Hippocampal formation (tissue), 2 donors: ENCODE measurements at places on chromosomes 5 and 9.

DNA sequence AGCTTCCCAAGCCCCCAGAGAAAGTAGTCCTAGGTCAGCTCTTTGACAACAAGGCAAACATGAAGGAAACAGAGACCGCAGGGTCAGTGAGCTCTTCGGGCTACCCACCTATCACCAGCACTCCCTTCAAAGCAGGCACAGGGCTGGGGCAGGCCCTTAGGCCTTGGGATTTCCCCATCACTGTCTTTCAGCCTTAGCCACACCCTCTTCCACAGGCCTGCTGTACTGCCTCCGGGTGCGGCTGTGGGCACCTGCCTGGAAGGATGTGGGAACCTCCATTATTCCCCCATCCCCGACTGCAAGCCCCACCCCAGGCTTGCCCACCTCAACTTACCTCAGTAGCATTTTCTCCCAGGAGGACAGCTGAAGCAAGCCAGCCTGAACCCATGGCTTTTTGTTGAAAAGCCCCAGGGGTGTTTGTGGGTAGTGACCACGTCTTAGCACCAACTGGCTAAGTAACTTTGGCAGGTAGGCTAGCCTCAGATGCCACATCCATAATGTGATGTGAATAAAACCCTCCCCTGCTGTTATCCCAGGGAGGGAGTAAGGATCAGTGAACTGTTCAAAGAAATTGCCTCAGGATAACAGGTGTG is 100.2 kb downstream of the PIK3R1 start:
- DNase-seq: no peak

DNA sequence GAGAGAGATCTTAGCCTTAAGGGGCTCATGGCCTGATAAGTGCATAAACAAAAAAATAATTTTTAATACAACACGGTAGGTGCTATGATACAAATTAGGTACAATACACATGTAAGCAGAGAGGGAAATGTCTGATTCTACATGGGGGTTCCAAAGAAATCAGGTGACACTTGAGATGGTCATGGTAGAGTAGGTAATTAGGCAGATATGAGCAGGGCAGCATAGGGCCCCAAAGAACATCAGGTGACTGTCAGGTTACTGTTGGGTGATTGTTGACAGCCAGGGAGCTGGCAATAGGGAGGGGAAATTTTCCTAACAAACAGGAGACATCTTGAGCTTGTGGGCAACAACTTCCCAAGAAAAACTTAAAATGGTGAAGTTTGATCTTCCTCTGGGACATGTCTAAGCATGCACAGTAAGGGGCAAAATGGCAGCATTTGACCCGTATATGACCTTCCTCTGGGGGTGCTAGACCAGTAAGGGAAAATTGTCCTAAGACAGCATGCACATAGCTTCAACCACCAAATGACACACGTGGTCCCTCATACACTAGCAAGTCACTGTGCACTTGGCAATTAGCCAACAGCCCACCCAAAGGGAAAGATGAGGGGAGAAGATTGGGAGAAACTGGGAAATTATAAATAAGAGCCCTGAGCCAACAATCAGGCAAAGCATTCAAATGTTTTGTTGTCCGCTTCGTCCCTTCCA is 37.3 kb upstream of the TENT4A start:
- no peak for DNase-seq

DNA sequence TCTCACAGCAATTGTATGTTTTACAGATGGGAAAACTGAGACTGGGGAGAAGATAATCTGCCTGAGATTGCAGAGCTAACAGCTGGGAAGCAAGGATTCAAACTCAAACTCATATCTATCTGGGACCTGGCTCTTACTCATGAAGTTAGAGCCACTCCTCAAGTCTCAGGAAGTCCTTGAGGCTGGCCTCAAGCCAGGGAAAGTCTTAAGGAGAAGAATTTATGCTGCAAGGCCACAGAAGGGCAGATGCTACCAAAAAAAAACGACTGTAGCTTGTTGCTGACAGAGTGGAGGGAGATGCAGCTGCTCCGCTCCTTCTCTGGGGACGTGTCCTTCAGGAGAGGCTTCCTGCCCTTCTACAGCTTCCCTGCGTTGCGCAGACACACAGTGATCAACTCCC is 39.8 kb downstream of the BARHL1 start:
- DNase-seq: no peak

DNA sequence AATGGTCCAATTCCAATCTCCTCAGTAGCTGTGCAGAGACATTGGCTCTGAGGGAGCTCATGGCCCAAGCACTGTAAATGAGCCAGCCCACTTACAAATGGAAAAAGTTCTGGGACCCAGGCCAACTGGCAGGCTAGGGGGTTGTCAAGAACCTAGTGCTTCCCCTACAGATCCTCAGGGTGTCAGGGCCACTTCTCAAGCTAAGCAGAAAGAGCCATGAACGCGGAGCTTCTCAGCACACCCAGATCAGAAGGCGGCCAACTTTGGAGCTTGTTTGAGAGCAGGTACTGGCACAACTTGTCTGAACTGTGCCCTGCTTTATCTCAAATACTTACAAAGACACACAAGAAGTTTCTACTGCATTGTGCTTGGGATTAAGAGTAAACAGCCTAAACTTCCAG is 17.5 kb downstream of the TLE1 start:
- peak; percentile 54 for DNase-seq

- no peak for DNase-seq
Measured at GRCh38 chr5:39678534-39678933, 253.8 kb upstream of the DAB2 start.

DNA sequence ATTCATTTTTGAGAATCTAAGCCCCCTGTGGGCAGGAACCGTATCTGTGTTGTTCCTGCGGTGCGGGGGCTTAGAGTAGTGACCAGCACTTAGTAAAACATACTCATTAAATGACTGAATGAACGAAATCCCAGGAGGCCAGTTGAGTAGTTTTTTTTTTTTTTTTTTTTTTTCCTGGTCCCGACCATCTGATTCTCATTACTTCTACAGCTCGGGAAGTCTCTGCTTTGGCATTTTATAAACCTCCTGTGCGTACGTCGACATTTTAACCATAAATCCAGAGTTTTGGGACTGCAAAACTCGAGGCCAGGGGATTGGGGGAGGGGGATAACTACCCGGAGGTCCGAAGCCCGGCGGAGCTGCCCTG is 31.5 kb upstream of the SPRY4 start:
- DNase-seq: no peak

GRCh38 chr5:94425396-94425795 is 193.0 kb downstream of the KIAA0825 start:
- DNase-seq: no peak

DNA sequence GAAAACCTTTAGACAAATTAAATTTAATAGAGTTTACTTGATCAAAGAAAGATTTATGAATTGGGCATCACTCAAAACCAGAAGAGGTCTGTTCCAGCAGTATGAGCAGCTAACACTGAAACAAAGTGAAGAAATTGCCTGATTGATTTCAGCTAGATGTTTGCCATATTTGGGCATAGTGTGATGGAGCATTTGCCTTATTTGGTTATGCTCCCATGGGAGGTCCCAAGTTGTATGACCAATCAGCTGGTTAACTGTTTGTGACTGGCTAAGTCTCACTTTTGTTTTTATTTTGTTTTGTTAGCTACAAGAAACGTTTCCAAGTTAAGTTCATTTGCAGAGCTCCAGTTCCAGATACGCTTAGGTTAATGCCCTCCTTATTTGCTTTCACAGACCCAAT is 53.3 kb upstream of the LMNB1 start:
- no peak for DNase-seq

- DNase-seq: no peak
Measured at GRCh38 chr9:89952401-89952800, 347.6 kb downstream of the GADD45G start.

DNA sequence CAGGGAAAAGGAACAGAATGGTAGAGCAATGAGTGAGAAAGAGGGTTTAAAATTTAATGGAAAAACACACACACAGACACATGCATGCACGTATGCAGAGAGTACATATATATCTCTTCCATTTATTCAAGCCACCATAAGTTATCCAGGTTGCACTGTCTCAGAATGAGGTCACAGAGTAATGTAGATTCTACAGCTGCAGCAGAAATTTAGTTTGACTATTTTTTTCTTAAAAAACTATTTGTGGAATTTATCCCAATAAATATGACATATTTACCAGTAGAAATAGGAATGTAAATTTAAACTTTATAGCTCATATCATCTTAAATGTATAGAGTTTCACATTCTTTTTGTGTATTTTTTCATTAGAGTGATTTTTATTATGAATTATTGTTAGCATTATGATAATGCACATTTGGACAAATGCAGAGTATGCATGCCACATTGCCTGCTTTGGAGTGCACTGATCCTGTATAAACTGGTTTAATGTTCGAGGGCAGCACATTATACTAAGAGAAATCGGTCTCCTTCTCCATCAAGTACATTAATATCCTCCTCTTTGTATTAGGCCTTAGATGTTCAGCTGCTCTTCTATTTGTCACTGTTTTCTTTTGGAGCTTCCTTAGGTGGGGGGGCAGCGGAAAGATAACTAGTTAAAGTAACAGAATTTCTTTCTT is 216.3 kb upstream of the TARS1 start:
- no peak for DNase-seq

GRCh38 chr5:171681677-171682076 is 103.9 kb upstream of the SMIM23 start:
- DNase-seq: no peak

DNA sequence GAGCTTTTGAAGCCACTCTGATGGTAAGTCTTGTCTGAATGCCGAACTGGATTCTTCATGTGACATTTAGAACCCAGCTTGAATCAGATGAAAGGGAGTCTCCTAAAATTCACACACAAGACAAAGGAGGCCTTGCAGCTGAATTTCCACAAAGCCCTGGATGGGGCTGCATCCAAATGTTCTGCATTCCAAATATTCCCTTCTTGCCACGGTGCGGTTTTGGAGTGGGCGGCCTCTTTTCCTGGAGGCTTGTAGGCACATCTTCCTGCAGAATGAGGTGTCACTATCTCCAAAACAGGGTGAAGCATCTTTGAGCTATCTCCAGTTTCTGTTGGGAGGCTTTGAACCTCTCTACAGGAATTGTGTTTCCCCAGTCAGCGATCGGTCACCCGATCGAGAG is 342.7 kb downstream of the ARHGEF28 start:
- DNase-seq: no peak

DNA sequence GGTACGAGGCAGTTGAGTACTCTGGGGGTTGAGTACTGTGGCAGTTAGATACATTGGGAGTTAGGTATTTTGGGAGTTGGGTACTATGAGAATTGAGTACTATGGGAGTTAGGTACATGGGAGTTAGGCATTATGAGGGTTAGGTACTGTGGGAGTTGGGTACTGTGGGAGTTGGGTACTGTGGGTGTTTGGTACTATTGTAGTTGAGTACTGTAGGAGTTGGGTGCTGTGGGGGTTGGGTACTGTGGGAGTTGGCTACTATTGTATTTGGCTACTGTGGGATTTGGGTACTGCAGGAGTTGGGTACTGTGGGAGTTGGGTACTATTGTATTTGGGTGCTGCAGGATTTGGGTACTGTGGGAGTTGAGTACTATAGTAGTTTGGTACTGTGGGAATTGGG is 4.8 kb upstream of the SLC6A19 start:
- no peak for DNase-seq

- DNase-seq: no peak
Measured at GRCh38 chr9:14935964-14936363, 25.7 kb upstream of the FREM1 start.

DNA sequence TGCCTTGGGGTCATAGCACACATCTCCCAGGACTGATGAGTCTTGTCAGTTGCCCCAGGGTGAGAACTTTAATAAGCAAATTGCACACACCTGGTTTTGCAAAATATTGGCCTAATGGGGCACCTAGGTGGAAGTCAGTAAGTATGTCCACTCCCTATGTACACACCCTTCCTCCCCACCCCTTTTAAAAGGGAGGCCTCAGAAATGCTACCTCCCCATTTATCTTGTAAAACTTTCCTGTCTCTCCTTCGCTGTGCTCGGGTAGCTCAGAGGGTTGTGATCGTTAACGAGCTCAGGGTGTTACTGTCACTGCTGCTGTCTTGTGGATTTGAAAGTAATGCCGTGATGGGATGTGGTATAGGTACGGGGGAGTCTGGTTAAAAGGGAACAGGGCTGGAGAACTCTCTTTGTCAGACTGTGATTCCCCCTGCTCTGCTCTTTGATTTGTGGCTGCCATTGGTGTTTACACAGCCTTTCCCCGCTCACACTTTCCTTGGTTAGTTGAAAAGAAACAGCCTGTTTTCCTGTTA is 26.2 kb downstream of the ZNF462 start:
- no peak for DNase-seq

- no peak for DNase-seq
Measured at GRCh38 chr9:131481441-131482342, 21.0 kb upstream of the POMT1 start.

DNA sequence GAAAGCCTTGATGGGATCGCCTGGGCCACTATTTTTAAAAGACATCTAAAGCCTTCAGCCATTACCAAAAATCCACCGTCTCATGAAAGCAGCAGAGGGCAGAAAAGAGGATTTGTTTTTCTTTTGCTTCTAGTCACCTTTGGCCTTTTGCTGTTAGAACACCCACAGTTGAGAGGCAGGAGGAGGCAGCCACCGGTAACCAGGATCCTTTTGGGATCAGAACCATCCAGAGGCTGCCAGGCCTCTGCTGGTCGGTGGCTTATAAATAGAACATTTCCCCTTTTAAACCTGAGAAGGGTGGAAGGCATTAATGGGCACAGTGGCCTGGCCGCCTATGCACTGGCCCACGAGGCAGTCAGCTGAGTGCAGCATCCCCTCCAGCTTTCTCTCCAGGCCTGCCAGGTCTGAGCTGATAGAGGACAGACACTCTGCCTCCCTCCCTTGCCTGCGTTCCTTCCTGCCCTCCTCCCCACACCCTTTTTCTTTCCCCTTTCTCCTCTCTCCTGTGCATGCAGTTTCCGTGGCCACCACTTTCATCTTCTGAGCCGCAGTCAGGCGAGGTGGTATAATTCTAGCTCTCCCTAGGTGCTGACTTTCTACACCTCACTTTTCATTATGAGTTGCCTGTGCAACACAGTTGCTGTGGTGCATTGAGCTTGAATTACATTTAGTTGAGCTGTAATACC is 253.4 kb downstream of the ARHGAP26 start:
- DNase-seq: peak; percentile 20

DNA sequence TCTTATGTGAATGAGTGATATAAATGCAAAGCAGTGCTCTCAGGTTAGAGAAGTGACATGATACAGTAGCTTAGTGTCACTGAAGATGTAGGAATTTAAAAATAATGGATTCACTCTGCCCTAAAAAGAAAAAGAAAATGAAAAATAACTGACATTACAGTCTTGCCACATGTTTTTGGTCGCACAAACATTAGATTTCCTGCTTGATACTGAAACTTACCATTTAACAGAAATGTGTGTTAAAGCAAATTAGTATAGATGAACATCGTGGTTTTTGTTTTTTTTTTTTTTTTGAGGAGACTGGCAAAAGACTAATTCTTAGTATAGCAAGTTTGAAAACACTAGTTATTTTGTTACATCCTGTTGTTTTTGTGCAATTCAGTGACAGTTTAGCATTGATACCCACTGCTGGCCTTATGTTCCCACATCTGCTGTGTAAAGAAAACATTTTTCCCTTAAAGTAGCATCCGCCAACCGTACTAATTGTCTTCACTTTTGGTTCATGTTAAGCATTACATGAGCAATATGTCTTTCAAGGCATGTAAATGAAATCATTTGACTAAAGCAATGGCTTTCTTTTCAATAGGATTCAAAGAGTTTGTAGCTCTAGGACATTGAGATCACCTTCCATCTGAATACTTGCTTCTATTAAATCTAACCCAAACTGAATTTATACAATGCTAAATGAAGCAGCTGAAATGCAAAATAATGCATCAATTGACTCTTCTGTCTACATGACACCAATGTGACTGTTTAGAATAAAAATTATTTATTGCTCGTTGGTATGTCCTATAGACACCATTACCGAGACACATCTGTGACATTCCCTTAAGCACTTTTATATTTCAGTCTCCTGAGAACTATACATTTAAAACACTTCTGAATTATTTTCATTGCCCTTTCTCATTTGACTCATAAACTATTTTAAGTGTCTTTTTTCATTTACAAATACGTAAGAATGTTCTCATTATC is 859.1 kb downstream of the MAT2B start:
- DNase-seq: no peak
